ENCODE measurements at places on chromosomes 3 and 15.

GRCh38 chr3:118101891-118102290 is 932.8 kb downstream of the IGSF11 start:
- DNase-seq, result no peak

DNA sequence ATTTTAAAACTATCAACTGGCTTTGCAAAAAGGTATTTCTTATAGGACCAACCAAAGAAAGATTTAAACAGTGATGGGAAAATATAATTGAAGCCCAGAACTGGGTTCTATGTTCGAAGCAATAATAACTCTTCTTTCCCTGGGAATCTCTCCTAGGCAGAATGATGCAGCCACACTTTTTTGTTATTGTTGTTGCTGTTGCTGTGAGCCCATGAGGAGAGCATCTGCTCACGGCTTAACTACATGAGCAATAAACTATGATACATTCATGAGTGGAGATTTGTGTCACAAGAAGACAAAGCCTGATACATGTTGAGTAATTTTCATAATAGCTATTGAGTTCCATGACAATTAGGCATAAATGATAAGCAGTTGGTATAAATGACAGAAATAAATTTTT is 80.5 kb downstream of the CRTC3 start:
- no peak for DNase-seq

GRCh38 chr15:88818920-88819319 is 15.7 kb downstream of the ACAN start:
- no peak for DNase-seq

DNA sequence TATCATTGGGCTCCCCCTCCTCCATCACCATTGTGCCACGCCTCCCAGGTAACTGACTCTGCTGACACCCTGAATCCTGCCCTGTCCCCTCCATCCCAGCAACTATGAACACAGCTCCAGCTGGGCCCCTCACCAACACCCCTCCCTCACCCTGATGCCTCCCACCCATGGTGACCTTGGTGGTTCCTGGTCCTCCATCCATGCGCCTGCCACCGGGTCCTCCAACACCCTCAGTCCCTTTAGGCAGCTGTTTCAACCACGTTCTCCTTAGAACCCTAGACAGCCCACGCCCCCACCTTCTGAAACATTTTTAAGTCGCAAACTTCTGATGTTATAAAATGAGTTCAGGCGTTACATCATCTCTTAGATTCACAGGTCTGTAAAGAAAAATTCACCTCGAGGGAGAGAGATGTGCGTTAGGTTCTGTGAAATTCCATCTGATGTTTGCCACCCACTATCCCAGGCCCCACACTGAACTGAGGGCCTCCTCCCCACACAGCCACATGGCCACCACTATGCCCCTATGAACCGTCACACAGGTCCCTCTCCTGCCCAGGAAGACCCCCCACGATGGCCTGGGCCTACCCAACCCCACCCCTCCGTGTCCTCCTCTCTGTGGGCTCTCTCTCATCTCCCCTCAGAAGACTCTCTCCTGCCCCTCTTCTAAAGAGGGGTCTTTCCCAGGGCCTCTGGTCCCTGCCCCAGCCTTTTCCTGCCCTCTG is 29.8 kb downstream of the PCSK6 start:
- DNase-seq, result no peak

DNA sequence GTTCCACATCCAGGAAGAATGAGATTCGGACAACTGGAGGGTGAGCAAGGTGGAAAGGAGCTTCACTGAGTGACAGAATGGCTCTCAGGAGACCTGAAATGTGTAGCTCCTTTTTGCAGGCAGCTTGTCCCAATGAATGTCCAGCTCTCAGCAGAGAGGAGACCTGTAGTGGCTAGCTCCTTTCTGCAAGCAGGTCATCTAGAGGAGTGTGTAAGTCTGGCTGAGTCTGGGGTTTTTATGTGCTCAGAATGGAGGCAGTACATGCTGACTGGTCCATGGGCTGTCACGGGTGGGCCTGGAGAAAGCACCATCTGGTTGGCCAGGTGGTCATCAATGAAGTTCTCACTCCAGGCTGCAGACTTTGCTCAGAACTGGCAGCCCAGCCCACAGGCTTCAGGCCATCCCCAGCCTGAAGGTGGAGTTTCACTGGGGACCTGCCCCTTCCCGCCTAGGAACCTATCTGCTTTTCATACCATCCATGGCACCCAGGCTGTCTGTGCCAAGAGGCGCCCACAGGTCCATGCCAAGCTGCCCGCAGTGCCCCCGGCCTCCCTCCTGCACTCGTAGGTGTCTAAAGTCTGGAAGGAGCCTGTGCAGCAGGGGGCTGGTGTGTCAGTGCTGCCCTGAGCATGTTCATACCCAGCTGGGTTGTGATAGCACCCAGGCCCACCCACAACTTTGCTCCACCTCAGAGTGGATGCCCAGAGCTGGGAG is 276.6 kb downstream of the UBE2E2 start:
- no peak for DNase-seq

- no peak for DNase-seq
These were observed 151.7 kb upstream of the GRM7 start for GRCh38 chr3:6709178-6709577.

GRCh38 chr3:168620854-168621253 is 525.1 kb upstream of the GOLIM4 start:
- no peak for DNase-seq

GRCh38 chr15:29788433-29789034 is 33.7 kb downstream of the TJP1 start:
- DNase-seq, result no peak

GRCh38 chr15:63764804-63765311 is 68.9 kb downstream of the HERC1 start:
- DNase-seq, result no peak

All from tibial artery (tissue), 4 donors.